ENCODE measurements at places on chromosomes 16 and 17.

DNA sequence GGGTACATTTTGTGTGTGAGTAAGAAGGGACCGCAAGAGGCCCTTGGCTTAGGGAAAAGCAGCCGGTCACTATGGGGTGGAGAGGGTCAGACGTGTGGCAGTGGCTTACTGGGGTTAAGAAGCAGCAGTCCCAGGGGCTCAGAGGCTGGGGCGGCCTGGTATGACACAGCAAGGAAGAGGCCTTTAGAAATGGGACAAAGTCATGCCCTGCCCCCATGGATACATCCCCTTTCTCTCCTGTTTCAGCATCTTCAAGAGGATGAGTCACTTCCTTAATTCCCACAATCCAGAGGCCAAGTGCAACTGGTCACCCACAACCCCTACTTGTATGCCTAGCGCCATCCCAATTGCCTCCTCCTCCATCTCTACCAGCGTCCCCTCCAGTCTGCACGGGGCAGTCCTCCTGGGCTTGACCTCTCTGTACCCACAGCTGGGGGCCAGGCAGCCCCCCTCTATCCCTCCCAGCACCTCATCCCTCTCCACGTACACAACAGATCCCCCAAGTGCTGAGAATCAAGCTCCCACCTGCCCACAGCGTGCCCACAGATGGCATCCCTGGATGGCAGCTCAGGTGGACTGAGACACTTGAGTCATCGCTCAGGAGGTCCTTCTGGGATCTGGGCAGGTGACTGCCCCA, 6.9 kb upstream of the EFTUD2 start:
- DNase-seq = no peak

- DNase-seq = no peak
These were observed 3.1 kb downstream of the RAB37 start for GRCh38 chr17:74740173-74740572.

GRCh38 chr17:47728214-47728877, 4.7 kb upstream of the TBX21 start:
- DNase-seq = no peak

DNA sequence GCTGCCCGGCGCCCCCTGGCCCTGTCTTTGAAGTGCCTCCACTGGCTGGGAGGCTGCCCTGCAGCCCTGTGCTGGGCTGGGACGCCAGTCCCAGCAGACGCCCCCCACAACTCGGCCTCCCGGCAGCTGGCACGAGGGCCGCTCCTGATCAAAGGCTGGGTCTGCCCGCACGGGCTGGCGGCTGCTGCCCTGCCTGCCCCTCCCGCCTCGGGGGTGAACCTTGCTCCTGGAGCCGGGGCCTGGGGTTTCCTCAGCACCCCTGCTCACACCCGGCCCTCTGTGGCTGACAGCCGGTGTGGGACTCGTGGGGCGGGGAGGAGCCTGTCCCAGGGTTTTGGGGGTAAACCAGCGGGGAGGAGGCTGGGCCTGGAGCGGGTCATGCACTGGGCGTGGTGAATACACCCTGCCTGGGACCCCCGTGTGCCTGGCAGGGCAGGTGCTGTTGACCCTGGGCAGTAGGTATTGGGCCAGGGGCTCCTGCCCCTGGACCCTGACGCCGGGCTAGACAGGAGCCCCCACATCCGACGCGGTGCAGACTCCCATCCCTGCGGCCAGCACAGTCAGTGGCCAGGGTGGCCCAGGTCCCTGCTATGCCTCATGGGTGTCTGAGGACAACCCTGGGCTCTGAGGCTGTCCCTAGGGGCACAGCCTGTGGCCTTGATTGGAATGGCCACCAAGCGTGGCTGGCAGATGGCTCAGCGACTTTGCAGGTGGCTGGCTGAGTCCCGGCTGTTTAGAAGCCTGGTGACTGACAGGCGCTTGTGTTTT, 21.7 kb downstream of the CENPX start:
- no peak for DNase-seq

DNA sequence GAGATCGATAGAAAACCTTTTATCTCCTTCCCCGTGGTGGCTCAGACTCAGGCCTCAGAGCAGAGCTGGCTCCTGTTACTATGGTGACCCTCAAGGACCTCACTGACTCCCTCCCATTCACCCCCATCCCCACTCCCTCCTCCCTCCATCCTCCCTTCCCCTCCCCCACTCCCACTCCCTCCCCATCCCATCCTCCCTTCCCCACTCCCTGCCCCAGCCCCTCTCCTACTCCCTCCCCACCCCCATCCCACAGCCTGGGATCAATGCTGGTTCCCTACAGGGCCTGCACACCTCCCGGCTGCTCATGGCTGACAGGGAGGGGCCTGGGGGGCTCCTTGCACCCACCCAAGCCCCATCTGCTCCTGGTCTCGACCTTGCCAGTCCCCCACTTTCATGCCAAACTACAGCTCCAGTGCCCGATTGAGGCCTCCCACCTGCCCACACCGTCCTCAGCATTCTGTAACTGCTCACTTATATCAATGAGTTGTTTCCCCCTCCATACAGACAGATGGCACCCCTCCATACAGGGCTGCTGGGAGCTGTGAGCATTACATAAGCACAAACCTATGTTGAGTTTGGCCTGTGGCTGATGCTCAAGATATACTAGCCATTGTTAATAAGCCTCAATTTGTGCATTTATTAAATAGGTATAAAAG, 11.6 kb upstream of the RAI1 start:
- DNase-seq = no peak

GRCh38 chr16:70721202-70721963, 35.5 kb upstream of the MTSS2 start:
- no peak for DNase-seq

- no peak for DNase-seq
These were observed 14.1 kb upstream of the NGFR start for GRCh38 chr17:49480836-49481615.

DNA sequence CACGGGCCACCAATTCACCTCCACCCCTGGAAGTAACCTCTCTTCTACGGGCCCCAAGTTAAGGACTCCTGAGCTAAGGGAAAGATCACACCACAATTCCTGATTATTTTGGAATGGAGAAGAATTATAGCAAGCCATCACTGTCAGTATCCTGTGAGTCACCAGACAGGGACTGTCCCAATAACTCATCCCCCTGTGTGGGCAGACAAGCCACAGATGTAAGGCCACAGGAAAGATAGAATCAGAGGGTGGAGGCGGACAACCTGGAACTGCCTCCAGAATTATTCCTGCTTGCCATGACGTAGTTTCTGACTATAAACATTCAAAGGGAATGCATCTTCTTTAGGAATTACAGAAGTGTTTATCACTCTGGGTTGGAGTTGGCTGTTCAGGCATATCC, 5.8 kb upstream of the MYO1D start:
- DNase-seq = peak; percentile 3

GRCh38 chr17:34177642-34178041, 77.4 kb upstream of the CCL2 start:
- no peak for DNase-seq

- DNase-seq = no peak
These were observed 329 bp downstream of the NLK start for GRCh38 chr17:28042721-28043291.

GRCh38 chr17:31130286-31131224, 35.8 kb downstream of the NF1 start:
- DNase-seq = no peak

DNA sequence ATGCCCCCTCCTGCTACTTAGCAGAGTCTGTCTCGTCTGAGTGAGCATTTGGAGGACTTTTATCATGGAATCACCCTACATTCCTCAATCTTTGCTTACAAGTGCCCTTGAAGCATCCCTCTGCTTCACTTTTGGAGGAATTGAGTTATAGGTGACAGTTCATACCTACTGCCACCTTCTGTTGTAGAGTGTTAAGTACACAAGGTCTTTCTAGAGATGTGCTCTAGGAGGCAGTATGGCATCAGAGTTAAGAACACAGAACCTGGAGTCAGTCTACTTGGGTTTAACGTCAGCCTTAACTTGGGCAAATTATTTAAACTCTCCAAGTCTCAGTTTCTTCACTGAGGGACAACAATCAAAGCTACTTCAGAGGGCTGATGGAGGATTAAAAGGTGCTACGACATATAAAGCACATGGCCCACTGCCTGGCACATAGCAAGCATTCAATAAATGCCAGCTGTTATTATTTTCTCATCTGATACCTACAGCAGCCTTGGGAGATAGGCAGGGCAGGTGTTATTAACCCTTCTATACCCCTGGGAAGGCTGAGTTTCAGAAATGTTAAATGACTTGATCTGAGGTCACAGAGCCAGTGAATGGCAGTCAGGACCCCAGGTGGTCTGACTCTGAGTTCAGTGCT, 62.2 kb downstream of the UTP18 start:
- DNase-seq = no peak

DNA sequence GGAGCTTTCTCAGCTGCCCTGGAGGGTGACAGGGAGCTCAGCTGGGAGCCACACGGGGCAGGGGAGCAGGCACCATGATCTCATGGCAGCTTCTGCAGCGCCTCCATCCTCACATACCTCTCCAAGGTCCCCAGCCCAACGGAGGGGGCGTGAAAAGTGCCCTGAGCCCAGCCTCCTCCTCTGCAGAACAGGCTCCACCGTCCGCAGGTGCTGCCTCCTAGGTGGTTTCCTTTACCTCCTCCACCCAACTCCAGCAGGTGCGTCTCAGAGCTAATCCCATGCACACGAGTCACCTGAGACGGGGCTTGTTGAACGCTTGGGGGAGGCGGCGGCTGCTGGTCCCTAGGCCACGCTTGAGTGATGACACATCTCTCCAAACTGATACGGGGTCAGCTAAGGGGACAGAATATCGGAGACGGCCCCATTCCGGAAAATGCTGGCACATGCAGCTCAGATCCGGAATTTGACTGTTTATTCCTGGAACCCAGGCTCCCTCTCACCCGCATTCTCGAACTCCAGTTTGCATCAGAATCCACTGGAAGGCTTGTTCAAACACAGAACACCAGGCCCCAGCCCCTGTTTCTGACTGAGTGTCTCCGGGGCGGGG, 387 bp upstream of the SLC38A8 start:
- no peak for DNase-seq

- no peak for DNase-seq
These were observed 10.8 kb downstream of the ASPHD1 start for GRCh38 chr16:29910819-29911675.

GRCh38 chr17:31843070-31843745, 15.8 kb downstream of the COPRS start:
- DNase-seq = no peak

DNA sequence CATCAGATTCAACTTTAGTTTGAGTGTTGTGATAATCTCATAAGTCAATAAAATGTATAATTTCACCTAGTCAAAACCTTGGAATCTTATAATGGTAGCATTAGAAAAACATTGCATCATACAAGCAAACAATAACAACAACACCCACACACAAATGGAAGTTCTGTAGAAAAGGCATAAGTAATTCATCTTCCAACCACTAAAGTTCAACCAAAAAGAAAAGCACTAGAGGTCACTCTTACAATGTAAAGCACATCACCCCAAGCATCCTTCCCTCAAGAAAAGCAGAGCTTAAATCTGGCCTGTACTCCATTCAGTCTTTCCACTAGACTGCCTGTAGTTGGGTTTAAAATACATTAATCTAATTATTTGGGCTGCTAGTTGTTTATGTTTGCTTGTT, 1.8 kb downstream of the CNTNAP4 start:
- DNase-seq = no peak

DNA sequence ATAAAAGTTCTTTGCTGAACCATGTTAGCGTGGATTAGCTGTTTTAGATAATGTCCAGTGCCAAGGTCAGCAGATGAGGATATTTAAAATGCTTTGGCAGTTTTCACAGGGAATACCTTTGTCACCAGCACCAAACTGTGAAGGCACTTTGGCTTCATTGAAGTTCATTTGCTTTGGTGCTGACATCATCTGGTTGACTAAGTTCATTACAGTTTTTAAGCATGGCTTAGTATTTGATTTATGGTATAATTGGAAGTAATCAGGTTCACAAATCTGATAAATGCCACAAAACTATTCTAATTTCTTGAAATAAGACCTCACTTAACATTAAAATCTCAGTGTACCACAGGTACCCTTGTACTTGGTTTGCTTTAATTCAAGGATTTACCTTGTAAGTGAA, 4.3 kb downstream of the GID4 start:
- DNase-seq = no peak

- DNase-seq = no peak
These were observed 1.3 kb upstream of the PCGF2 start for GRCh38 chr17:38749223-38750043.

- no peak for DNase-seq
These were observed 36.3 kb downstream of the SPECC1 start for GRCh38 chr17:20045476-20045875.

- DNase-seq = no peak
These were observed 47.6 kb upstream of the CNEP1R1 start for GRCh38 chr16:49977427-49977826.

DNA sequence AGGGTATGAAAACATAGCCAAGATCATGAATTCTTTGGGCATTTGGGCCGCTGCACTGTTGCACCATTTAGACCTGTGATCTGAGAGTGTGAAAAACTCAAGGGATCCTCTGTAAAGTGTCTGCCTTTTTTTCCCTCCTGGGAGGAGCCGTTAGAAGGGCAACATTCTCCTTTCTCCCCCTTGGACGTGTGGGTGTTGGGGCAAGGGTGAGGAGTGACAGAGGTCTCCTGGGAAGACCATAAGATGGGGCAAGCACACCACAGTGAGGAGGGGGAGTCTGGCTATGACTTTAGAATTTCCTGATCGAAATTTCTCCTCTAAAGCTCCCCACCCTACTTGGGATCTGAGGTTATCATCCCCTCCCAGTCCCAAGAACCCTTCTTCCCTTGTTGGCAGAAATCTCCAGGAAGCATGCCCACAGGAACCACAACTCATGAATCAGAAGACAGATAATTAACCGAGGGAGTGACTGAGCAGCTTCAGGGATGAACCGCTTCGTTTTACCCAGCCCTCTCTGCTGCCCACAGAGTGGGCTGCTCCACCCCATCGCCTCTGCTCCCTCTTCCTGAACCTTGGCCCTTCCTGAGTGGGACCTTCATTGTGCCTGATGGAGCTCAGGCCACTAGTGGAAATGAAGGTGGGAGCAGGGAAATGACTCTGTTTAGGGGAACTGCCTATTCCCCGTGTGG, 4.2 kb downstream of the ITGB3 start:
- no peak for DNase-seq

GRCh38 chr16:65621640-65622039, 499.8 kb upstream of the CDH11 start:
- DNase-seq = no peak

DNA sequence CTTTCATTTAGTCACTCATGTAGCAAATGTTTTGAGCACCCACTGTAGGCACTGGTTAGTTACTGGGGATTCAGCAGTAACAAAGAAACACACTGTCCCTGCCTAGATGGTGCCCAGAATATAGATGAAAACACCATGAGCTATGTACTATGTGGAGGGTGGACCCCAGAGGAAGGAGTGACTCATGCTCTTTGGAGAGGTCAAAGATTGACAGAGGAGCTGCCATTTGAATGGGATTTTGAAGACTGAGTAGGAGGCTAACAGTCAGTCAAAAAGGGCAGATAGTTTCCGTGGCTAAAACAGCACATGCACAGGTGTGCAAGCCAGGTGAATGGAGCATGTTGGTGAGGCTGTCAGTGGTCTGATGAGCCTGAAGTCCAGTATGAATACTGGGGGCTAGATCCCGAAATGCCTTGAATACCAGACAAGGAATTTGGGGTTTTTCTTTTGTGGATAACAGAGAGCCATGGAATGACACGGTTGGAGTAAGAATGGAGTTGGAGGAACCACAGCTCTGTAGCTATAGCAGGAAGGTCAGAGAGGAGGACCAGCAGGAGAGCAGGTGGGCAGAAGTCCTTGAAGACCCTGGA, 6.1 kb downstream of the IL21R start:
- peak; percentile 49 for DNase-seq
